KG1 (cell line): ENCODE measurements at places on chromosomes 4 and X.

DNA sequence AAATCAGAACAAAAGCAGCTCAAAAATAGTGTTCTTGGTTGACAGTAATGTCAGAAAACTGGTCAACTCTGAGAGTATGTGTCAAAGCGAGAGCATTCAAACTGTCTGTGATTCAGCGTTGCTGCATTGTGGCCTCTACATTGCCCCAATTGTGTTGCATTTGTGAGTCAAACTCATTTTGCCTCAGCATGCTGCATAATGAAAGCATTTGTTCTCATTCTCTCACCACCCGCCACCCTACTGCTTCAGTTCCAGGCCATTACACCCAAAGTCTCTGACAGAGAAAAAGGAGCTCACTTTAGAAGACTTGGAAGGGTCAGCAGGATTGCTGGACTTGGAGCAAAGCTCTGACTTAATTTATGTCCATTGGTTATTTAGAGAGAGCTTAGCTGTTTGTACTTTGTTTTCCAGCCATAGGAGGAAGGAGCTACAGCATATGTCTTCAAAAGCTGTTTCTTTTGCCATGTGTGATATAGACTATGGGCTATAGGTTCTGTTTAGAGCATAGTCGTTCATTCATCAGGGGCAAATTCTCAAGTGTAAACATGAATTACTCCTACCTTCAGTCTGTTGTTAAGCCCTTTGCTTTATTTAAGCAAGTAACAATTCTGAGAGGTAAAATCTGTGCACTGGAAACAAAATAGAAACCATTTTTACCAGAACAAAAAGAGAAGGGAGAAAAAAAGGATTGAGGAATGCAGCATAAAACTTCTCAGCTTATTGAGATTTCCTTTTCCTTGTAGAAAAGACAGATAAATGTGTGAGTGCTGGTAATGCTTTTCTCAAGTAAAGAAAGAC is 153.4 kb upstream of the ANK2 start:
- no peak for DNase-seq

GRCh38 chr4:177251237-177251636 is 58.4 kb upstream of the NEIL3 start:
- DNase-seq = no peak

GRCh38 chr4:67161311-67161710 is 384.0 kb downstream of the CENPC start:
- no peak for DNase-seq

- DNase-seq = no peak
Measured at GRCh38 chrX:53435997-53436396, 1.8 kb upstream of the HSD17B10 start.

GRCh38 chrX:132041015-132041414 is 17.9 kb downstream of the STK26 start:
- DNase-seq = no peak

GRCh38 chr4:7458477-7458876 is 23.7 kb upstream of the PSAPL1 start:
- DNase-seq = no peak

GRCh38 chrX:154712781-154713740 is 37.8 kb downstream of the GAB3 start:
- no peak for DNase-seq

GRCh38 chrX:149032449-149032848 is 472.7 kb downstream of the IDS start:
- no peak for DNase-seq

GRCh38 chr4:80144676-80145470 is 52.4 kb upstream of the PRDM8 start:
- DNase-seq = no peak

DNA sequence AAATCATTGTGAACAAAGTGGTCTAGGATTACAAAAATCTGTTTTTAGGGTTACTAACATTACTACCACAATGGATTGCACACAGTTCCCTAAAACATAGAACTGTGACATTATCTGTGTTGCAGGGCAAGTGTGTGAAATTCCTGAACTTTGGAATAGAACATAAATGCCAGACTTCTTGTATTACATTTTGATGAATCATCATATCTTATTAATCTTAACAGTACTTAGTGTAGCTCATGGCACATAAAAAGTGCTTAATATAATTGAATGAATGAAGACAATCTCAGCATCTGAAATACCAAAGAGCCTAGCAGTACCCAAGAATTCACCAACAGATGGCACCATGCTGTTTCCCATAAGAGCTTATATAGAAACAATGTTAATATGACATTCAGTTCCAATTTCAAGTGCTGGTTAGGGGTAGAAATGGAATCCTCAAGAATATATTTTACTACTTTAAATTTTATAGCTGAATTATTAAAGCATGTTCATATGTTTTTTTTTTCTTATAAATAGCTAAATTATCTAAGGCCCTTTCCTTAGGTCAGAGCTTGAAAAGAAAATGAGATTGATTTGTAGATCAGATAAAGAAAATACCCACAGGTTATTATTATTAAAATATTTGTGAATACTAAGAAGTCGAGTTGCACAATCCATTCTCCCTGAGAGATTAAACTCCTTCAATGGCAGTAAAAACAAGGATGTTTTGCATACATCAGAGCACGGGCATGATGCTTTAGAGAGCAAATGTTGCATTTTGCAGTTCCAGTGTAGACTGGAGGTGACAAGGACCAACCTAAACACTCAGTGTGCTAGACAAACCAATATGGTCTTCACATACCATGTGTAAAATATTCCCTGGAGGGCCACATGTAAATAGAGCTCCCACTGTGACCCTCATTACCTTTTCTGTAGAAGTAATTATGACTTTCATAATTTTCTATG is 25.7 kb upstream of the SHISA3 start:
- no peak for DNase-seq
